ENCODE measurements at places on chromosomes 4 and X. TPM values are rescaled to one million over a fixed set of nuclear protein-coding genes. Genes with fewer than 3 reads are reported as not detected.

Gene AMBN
- not detected for total RNA-seq

DNA sequence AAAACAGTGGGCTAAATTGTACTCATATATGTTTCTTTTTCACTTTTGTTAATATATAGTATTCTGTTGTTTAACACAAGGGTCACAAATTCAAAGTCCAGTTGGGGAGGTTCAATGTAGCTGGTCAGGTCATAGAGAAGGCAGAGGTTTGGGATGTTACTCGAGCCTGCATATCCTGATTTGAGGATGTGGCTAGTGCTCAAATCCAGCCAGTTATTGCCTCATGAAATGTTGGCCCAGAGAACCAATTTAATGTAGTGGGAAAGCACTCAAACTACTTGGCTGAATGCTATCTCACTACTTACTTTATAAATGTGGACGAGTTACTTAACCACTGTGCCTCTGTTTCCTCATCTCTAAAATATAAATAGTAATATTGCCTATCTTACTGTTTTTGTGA, 12.5 kb downstream of the USO1 start:
- no peak for DNase-seq

- no peak for DNase-seq
Observed at GRCh38 chrX:46572340-46572936, 1.1 kb upstream of the CHST7 start.

Gene RBMXL3
- not detected for total RNA-seq

GRCh38 chr4:104919406-104919805, 227.3 kb upstream of the TET2 start:
- no peak for DNase-seq

DNA sequence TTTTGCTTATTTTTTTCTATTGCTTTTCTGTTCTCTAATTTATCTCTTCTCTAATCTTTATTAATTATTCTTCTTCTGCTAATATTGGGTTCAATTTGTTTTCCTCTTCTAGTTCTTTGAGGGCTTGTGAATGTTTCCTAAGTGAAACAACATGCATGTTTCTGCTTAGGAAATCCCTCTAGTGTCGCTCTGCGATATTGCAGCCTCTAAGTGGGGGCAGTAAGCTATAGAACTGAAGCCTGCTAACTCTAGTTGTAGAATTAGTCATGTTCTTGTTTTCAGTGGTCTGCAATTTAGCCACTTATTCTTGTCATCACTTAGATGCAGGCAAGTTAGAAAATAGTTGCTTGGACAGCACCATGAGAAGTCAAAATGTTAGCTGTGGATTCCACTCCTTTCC, 222.6 kb downstream of the SPIN4 start:
- no peak for DNase-seq
